ENCODE measurements at places on chromosomes 1 and 21.

- DNase-seq, result no peak
Observed at GRCh38 chr1:20936621-20937020, 149.5 kb upstream of the HP1BP3 start.

- no peak for DNase-seq
Observed at GRCh38 chr1:195278644-195279043, 1329.6 kb downstream of the KCNT2 start.

DNA sequence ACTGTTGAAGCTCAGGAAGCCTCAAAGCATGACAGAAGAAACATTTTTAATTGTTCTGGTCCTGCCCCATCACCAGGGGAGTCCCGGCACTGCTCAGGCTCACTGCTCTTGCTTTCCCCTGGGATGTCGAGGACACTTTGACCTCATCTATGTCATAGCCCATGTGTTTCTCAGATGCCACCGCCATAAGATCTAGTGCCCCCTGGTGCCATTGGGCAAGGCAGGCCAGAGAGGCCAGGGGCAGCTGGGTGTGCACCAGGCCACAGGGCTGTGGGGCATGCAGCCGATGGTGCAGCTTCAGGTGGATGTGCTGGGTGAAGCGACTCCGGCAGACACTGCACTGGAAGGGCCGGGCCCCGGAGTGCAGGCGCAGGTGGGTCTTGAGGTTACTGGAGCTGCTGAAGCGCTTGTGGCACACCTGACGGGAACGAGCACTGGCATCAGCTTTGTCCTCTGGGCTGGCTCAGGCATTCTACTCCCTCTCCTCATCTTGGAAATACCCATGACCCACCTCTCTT, 7.7 kb upstream of the CRYBG2 start:
- DNase-seq, result no peak

DNA sequence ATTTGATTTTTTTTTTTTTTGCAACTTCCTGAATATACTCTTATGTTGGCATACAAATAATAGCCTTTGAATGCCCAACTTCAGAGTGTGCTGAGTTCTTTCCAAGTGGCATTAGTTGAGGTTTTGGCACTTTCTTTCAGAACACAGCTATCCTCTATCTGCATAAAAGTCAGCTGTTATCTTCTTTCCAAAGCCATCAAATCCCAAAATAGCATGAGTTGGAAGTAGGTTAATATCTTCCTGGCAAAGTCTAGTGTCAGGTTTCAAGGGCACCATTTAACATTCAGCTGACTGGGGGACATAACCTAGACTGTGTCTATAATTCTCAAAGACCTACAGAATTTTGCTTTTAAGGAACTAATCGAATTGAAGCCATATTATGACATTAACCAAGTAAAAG, 223.9 kb downstream of the PLPP3 start:
- DNase-seq, result no peak

All from NCI-H1930 (cell line).